ENCODE measurements at places on chromosomes 1 and 21. TPM values are rescaled to one million over a fixed set of nuclear protein-coding genes. Genes with fewer than 3 reads are reported as not detected.

NR5A2 gene
- 0.03 TPM for polyA plus RNA-seq

HSD3B2 gene
- polyA plus RNA-seq: not detected

GCSAML gene
- not detected for polyA plus RNA-seq

CNR2 gene
- polyA plus RNA-seq: 0.12 TPM

DCST2 gene
- polyA plus RNA-seq: not detected

PRKCZ gene
- polyA plus RNA-seq: 0.74 TPM

MAP10 gene
- 2.3 TPM for polyA plus RNA-seq

All from CD14-positive monocyte (primary cell).